ENCODE measurements at places on chromosomes 1 and 21.

DNA sequence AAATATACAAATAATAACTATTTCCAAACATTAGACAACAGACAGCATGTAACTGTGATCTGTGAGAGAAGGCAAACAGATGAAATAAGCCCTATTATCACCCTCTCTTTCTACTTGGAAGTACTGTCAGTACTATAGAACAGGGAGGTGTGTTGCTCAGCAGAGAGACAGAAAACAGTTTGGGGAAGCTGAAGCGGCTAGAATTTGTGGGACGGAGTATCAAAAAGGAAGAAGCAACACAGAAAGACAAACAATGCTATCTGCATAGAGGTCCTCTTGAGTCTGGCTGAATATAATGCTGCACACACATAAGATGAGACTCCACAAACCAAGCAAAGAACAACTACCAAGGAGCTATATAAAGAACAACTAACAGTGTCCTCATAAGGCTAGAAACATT is 59.4 kb downstream of the ZZZ3 start:
- H3K36me3 ChIP-seq: peaks cover 6% of the 10 kb centered on the region
- H3K4me1 ChIP-seq: no peaks in the 10 kb centered on the region
- no peak for DNase-seq
- no peaks in the 10 kb centered on the region for H3K27me3 ChIP-seq
- H3K27ac ChIP-seq: no peak overlapping the region
- H3K4me3 ChIP-seq: no peak overlapping the region

DNA sequence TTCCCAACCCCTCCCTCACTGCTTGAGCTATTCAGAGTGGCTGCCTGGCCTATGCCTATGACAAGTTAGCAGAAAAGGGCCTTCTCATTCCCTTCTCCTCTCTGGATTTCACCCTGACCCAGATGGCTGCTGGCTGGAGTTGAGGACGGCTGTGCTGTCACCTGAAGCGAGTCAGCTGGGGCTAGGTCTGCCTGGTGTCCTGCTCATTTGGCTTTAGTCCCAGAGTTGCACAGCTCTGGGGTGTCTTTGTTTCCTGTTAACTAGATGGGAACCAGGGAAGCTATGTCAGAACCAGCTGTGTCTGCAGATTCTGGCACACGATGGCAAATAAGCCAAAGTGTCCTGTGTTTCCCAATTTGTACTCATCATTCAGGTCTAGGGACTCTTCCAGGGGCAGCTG is 52.9 kb downstream of the CNIH3 start:
- no peaks in the 10 kb centered on the region for H3K27me3 ChIP-seq
- no peak overlapping the region for H3K27ac ChIP-seq
- H3K4me3 ChIP-seq: no peak overlapping the region
- no peaks in the 10 kb centered on the region for H3K4me1 ChIP-seq
- no peaks in the 10 kb centered on the region for H3K36me3 ChIP-seq

- H3K27me3 ChIP-seq: no peaks in the 10 kb centered on the region
- H3K36me3 ChIP-seq: peaks cover 16% of the 10 kb centered on the region
- DNase-seq: no peak
- H3K27ac ChIP-seq: peak overlapping the region; percentile 37
- no peak overlapping the region for H3K4me3 ChIP-seq
Observed at GRCh38 chr1:201491896-201492511, 14.9 kb downstream of the CSRP1 start.

GRCh38 chr1:212916481-212917133 is 33.7 kb upstream of the VASH2 start:
- no peaks in the 10 kb centered on the region for H3K36me3 ChIP-seq
- H3K4me1 ChIP-seq: no peaks in the 10 kb centered on the region
- H3K4me3 ChIP-seq: no peak overlapping the region
